Activated T-cell treated with anti-CD3 and anti-CD28 coated beads for 48 hours (primary cell): ENCODE measurements at places on chromosomes 2 and 18.

GRCh38 chr2:46666754-46667153, 187.4 kb downstream of the TMEM247 start:
- no peak for DNase-seq

DNA sequence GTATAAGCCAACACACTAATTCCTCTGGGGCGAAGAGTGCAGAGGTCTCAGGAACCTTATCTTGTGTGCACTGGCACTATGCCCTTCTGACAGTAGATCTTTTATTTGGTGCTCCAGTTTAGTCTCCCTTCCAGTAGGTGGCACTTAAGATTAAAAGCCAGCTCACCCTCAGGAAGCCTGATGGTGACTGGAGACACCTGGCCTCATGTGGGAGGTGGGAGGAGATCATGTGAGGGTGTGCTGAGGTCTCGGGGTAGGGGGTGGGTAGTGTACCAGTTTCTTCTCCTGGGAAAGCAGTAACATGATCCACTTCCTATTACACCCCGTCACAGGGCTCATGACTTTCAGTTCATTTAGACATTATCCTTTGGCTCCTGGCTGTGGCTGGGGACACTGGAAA, 654.9 kb downstream of the ADCYAP1 start:
- no peak for DNase-seq

DNA sequence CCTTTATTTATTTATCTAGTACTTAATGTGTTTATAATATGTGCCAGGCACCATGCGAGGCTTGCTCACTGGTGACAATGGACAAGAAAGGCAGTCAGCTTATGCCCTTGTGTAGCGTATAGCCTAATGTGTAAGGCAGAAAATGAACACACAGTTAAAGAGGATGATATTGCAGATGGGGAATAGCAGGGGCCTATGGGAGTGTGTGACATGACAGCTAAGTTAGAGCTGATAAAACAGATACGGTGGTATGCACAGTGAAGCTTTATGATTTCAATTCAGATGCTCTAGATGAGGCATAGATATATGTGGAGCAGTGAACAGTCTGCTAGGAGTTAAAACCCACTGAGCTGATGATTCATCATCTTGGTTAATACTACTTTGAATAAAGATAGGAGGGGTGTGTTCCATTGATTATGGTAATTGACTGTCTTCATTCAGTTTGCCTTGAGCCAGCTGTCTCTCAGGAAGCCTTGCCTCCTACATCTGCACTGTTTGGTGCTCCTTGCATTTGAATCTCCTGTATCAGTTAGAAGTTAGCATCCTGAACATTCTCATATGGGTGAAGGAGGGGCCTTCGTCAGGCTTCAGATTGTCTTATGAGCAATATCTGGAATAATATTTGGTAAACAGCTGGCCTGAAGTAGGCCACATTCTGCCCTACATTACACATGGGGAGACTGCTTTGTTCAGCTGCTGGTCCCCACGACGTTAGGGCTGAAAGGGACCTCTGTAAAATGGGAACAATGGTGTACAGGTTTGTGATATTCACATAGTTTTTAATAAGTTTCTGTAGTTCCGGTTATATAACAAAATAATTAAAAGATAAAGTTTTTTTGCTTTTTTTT, 13.2 kb downstream of the MAP4K4 start:
- no peak for DNase-seq

DNA sequence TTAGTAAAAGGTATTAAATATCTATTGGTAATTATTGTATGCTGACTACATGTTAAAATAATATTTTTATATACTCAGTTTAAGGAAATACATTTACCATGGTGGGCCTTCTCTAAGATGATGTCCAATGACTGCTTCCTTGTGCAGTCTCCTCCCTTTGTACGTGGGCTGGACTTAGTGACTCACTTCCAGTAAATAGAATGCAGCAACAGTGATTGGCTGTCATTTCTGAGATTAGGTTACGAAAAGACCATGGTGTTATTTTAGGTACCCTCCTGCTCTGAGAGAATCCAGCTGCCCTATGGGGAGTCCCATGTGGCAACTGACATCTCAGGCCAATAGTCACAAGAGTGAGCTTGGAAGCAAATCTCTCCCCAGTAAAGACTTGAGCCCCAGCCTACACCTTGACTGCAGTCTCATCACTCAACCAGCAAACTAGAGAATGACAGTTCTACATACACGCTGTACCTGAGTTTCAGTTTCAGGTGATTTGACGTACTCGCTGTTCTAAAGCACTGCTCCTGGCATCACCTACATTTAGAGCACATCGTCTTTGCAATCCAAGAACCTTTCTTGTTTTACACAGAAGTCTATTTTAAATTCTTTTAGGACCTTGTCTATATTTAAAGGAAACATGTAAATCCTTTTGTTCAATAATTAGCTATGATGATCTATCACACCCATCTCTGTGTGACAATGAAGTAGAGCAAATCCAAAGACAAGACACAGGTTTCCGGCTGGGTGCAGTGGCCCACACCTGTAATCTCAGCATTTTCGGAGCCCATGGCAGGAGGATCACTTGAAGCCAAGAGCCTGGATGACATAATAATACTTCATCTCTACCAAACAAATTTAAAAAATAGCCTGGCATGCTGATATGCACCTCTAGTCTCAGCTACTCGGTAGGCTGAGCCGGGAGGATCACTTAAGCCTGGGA, 87.2 kb downstream of the COBLL1 start:
- DNase-seq: no peak

DNA sequence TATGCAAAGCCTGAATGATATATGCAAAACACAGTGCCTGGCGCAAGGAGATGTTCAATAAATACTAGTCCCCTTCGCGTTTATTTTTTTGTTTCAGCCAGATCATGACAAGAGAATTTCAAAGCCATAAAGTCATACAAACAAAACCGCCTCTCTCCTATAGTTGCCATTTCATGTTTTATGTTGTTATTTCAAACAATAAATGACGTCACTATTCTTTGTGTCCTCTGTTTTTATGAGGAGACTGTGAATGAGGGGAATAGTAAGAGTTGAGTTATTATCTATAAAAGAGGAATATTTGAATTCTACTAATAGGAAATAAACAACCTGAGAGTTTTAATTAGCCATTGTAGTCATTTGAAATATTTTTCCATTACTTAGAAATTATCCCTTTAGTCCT, 464.5 kb downstream of the THSD7B start:
- no peak for DNase-seq

DNA sequence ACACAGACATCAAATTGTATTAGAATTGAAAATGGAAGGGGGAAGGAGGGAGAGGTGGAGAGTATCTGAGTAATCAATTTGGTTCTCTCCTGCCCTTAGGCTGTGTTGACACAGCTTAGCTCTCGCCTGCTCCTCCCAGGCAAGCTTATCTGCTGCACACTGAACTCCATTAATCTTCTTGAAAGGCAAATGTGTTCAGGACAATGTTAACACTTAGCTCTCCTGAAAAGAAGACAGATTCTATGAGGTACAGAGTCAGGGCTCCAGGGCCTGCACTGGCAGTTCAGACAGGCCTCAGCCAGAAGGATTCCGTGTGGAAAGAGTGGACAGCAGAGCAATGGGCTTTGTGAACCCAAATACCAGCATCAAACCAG, 430.0 kb upstream of the TNP1 start:
- DNase-seq: no peak

DNA sequence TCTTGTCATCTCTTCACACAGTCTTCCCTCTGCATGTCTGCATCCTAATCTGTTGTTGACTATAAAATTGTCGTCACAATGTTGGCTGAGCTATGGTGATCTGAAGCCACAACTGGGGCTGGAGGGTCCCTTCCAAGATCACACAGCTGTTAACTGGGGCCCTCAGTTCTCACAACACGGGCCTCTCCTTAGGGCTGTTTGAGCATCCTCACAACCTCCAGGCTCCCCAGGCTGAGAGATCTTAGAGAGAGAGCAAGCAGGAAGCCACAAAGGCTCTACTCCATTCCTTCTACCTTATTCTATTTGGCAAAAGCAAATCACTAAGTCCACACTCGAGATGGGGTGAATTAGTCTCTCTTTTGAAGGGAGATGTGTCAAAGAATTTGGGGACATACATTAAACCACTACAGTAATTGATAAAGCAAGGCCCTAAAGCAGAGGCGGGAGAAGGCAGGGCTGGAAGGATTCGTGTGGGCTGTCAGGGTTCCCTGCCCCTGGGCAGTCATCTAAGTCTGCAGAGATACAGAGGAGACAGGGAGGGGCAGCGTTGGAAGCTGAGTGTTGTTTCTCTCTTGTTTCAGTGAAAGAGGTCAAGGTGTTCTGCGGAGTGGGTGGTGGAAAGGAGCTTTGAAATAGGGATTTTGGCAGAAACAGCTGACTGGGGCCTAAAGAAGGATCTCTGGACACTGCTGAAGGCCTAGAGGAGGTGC, 15.9 kb downstream of the MYO7B start:
- DNase-seq: no peak

GRCh38 chr2:43212216-43212835, 14.1 kb downstream of the ZFP36L2 start:
- DNase-seq: no peak

GRCh38 chr2:56191617-56192016, 7.8 kb downstream of the CCDC85A start:
- no peak for DNase-seq

DNA sequence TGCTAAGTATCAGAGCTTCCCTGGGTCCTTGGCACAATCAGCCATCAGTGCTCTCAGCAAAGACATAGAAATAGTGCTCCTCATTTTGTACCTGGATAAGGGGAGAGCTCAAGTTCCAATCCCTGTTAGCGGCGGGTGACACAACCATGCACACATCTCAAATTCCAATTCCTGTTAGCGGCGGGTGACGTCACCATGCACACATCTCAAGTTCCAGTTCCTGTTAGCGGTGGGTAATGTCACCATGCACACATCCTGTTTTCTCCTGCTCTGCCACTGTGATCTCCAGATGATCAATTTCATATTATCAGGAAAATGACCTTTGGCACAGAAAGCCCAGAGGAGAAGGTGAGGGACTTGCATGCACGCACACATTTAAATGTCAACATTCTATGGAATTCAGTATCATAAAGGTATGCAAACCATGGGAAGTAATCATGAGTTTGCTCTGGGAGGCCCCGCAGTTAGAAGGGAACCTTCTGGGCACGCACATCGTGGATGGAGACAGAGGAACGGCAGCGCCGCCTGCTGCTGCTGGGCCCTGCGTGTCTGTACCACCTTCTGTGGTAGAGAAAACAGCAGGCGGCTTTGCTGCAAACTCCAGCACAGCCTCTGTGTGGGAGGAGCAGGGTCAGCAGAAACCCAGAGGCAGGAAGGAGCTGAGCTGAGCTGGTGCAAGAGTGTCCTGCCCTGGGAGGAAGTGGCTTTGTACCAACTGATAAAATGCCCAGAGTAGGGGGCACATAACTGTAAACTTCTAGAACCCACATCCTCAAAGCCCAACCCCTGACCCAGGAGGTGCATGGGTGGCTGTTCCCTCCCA, 77.8 kb downstream of the MBP start:
- peak; percentile 74 for DNase-seq

GRCh38 chr2:382728-383022, 94.8 kb upstream of the ALKAL2 start:
- no peak for DNase-seq

DNA sequence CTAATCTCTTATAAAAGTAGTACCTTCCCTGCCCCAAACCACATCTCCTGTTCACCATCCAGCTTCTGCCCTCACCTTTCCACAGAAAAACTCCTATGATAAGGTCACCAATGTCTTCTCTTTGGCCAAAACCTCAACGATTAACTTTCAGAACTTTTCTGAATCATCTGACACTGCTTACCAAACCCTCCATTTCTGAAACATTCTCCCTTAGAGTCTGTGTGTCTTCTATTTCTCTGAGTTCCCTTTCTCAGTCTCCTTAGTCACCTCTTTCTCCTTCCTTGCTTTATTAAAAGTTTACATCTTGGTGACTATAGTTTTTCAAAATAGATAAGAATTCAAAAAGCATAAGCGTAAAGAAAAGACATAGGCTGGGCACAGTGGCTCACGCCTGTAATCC, 51.3 kb upstream of the SP3 start:
- DNase-seq: no peak

DNA sequence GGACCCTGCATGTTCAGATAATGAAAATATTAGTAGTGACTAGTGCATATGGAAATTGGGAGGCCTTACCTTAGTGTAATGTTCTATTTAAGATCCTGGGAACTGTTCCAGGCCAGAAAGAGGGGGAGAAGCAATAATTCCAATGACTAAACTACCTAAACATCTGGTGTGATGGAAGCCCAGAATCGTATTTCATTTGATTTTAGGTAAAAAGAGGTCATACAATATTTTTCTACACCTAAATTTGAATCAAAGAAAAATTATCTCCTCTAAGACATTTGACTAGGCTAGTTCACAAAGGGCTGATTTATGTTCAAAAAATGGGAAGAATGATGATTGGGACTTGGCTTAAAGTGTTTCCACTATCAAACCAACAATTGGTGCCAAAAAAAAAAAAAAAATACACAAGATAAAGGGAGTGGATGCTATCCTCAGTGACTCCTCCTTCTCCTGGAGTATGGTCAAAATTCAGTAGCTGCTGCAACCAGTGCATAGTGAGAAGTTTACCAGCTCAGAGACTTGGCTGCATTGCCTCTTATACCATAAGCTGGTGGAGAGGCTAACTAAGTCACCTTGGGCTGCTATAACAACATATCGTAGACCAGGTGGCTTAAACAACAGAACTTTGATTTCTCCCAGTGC, 1038.3 kb upstream of the ACVR2A start:
- DNase-seq: no peak

DNA sequence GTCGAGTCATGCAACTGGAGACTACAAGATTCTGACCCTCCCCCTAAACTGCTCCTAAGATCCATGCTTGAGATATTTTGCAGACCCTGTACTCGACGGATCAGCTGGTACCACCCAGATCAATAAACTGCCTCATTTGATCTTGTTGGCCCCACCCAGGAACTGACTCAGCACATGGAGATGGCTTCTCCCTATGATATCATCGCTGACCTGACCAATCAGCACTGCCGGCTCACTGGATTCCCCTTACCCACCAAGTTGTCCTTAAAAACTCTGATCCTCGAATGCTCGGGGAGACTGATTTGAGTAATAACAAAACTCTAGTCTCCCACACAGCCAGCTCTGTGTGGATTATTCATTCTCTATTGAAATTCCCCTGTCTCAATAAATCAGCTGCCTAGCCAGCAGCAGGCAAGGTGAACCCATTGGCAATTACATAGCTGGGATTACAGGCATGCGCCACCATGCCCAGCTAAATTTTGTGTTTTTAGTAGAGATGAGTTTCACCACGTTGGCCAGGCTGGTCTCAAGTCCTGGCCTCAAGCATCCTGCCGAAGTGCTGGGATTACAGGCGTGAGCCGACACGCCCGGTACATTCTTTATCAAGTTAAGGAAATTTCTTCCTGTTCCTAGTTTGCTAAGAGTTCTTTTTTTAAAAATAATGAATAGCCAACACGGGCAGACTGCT, 43.6 kb downstream of the VPS54 start:
- no peak for DNase-seq
